ENCODE measurements at places on chromosomes 4 and X. TPM values are rescaled to one million over a fixed set of nuclear protein-coding genes. Genes with fewer than 3 reads are reported as not detected.

DNA sequence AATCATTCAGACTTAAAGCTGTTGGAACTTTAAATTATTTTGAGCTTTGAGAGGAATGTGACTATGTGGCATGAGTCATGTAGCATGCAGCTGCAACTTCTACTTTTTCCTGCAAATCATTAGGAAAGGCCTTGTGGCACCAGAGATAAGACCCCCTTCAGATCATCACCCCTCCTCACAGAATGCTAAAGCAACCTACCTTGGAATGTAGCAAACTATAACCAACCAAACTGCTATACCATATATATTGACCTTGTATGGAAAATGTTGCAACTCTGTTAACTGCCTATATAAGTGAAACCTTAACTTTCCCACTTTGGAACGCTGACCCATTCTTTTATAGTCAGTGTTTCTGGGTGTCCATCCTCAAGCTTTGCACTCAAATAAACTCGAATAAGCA lies 32.0 kb downstream of the ATXN3L start:
- H3K4me1 ChIP-seq = no peaks in the 10 kb centered on the region
- H3K4me3 ChIP-seq = no peak overlapping the region
- no peaks in the 10 kb centered on the region for H3K36me3 ChIP-seq
- DNase-seq = no peak

The SRPX gene
- total RNA-seq = 59.0 TPM

DNA sequence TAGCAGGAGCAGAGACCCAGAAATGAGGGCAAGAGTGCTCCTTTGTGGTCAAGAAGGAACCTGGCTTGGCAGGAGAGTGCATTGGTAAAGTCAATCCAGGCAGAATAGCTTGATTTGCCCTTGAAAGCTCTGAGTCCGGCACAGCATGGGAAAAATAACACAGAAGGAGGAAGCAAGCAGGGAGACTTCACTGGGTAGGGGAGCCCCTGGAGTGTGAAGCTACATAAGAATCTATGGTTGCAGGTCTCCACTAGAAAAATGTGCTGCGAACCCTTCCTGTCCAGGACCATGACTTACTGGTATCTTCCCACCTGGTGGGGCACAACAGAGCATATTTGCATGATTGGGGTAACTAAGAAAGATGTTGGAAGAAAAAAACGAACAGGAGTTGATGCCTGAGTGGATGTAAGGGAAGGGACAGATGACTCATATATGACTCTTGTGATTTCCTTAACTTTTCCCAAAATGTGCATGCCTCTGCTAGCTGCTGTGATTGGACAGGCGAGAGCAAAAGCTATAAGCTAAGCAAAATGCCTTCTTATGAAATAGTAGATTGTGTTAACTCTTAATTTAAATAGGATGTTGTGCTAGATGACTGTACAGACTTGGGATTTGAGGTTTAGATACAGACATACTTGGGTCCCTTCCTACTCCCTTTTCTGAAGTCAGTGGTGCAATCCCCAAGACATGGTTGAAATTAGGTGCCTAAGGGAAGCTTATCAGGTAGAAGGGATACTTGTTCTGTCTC lies 3.3 kb downstream of the IL13RA1 start:
- no peak for DNase-seq
- no peaks in the 10 kb centered on the region for H3K36me3 ChIP-seq
- no peak overlapping the region for H3K4me3 ChIP-seq
- no peaks in the 10 kb centered on the region for H3K27me3 ChIP-seq
- peak overlapping the region; percentile 24 for H3K27ac ChIP-seq
- peaks cover 20% of the 10 kb centered on the region for H3K4me1 ChIP-seq

The ADAM29 gene
- total RNA-seq = not detected

The HSFX2 gene
- not detected for total RNA-seq

GRCh38 chr4:64682946-64683345 lies 273.7 kb upstream of the TECRL start:
- no peak for DNase-seq
- H3K36me3 ChIP-seq = no peaks in the 10 kb centered on the region
- no peak overlapping the region for H3K4me3 ChIP-seq
- H3K27ac ChIP-seq = no peak overlapping the region

The MID1 gene
- total RNA-seq = 24.9 TPM

The XAGE1A gene
- not detected for total RNA-seq

- no peaks in the 10 kb centered on the region for H3K27me3 ChIP-seq
- no peaks in the 10 kb centered on the region for H3K36me3 ChIP-seq
- no peak overlapping the region for H3K27ac ChIP-seq
- H3K4me1 ChIP-seq = peaks cover 10% of the 10 kb centered on the region
Measured at GRCh38 chr4:54542540-54543041, 115.2 kb upstream of the KIT start.

- H3K4me3 ChIP-seq = no peak overlapping the region
- H3K4me1 ChIP-seq = no peaks in the 10 kb centered on the region
- H3K27ac ChIP-seq = no peak overlapping the region
- DNase-seq = no peak
- no peaks in the 10 kb centered on the region for H3K36me3 ChIP-seq
- H3K27me3 ChIP-seq = peaks cover 7% of the 10 kb centered on the region
Measured at GRCh38 chr4:8682725-8683124, 90.2 kb downstream of the CPZ start.

The RHOXF2B gene
- not detected for total RNA-seq

DNA sequence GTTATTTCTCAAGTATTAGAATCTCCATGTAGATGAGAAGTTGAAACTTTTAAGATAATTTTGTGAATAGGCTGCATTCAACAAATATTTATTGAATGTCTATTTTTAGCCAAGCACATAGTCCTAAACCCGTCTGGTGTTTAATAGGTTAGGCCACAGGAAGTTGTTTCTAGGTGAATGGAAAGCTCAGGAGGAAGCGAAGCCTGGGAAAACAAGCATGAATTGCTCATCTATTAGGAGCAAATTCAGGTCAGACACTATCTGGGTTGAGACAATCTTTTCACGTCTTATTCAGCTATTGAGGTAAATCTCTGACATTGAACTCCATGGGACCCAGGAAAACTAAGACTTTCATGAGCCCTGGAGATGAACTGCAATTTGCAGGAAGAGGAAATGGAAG lies 43.1 kb upstream of the FREM3 start:
- H3K4me3 ChIP-seq = no peak overlapping the region
- H3K36me3 ChIP-seq = no peaks in the 10 kb centered on the region
- no peak overlapping the region for H3K27ac ChIP-seq
- no peak for DNase-seq
- H3K4me1 ChIP-seq = no peaks in the 10 kb centered on the region

The SSX1 gene
- total RNA-seq = not detected

The KCTD8 gene
- total RNA-seq = not detected

DNA sequence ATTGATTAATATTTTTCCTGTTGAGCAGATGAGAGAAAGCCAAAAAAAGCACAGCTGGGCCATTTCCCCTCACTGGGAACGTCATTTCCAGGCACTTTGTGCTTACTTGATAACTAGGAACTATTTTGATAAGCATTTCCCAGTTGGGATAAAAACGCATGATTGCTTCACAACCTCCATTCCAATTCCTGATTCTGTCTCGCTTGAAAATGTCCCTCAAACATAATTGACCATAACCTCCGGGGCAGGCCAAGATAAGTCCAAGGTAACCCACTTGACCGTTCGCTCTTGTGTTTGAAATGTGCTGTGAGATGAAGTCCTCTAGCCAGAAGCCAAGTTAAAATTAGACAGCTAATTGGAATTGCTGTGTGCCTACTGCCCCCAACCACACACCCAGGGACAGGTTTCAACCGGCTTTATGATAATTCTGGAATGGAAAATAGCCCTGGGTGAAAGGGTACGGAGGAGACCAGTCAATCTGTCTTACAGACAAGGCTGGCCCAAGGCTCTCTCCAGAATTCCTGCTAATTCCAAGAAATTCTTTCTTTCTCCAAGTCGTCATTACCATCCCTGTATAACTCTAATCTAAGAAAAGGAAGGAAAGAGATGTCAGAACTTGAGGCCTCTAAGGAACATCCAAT lies 137.1 kb downstream of the MID1 start:
- H3K27ac ChIP-seq = peak overlapping the region; percentile 68
- no peaks in the 10 kb centered on the region for H3K36me3 ChIP-seq
- H3K27me3 ChIP-seq = no peaks in the 10 kb centered on the region
- peaks cover 6% of the 10 kb centered on the region for H3K4me1 ChIP-seq
- no peak for DNase-seq
- no peak overlapping the region for H3K4me3 ChIP-seq

- H3K4me3 ChIP-seq = no peak overlapping the region
- H3K4me1 ChIP-seq = peaks cover 55% of the 10 kb centered on the region
- peak overlapping the region; percentile 83 for H3K27ac ChIP-seq
Measured at GRCh38 chr4:139975830-139976272, 178.1 kb downstream of the MAML3 start.

DNA sequence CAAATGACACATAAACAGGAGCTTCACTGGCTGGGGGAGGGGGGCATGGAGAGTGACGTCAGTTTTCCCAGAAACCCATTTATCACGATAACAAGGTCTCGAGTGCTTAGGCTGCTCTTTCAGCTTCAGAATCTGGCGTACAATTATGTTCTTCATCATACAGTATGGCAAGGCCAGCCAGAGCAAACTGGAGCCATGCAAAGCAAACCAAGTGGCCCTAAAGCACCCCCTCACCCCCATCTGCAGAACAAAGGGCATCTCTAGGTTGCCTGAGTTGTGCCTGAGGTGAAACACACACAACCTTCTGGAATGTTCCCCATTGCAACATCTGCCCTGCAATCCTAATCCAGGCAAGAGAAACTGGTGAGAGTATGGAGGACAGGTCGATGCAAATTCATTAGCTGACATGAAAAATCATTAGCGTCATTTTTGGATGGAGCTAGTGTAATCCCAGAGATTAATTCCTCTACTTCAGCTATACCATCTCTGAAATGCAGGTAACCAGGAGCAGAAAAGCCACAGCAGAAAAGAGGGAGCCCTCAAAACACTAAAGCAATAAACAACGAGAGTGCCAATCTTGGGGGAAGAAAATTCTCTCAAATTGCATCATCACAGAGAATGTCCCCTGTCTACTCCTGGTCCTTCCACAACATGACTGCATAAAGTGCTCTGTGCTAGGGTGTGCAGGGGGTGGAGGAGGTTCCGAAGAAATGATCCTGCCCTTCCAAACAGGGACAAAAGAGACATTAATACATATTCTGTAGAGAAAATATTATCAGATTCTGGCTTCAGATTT lies 1.8 kb downstream of the SEPTIN6 start:
- H3K4me1 ChIP-seq = no peaks in the 10 kb centered on the region
- no peak overlapping the region for H3K27ac ChIP-seq
- peak overlapping the region; percentile 72 for H3K4me3 ChIP-seq
- H3K36me3 ChIP-seq = no peaks in the 10 kb centered on the region

The PNMA3 gene
- 0.41 TPM for total RNA-seq

- H3K27ac ChIP-seq = peak overlapping the region; percentile 24
- peaks cover 8% of the 10 kb centered on the region for H3K4me1 ChIP-seq
- H3K4me3 ChIP-seq = no peak overlapping the region
- no peaks in the 10 kb centered on the region for H3K27me3 ChIP-seq
- no peak for DNase-seq
- no peaks in the 10 kb centered on the region for H3K36me3 ChIP-seq
Measured at GRCh38 chrX:12961196-12961718, 13.7 kb upstream of the TMSB4X start.

DNA sequence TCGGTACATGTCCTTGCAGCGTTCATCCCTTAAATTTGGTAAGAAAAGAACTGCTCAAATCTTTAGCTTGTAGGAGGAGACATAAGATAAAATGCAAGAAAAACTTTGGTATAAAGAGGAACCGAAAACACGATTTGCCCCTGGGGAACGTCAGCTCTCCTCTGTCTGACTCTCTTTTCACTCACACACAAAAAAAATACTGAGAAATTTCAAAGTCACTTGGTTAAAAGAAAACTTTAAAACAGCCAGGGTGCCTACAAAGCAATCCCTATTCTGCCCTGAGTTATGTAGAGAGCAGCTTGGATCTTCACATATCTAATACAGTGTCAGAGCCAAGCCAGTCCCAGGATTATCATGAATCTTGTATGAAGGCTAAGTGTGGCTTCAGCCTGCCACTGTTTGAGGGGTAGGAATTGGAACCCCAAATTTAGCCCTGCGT lies 248.5 kb upstream of the CXXC4 start:
- no peaks in the 10 kb centered on the region for H3K4me1 ChIP-seq
- H3K36me3 ChIP-seq = no peaks in the 10 kb centered on the region
- DNase-seq = no peak
- no peak overlapping the region for H3K4me3 ChIP-seq
- no peaks in the 10 kb centered on the region for H3K27me3 ChIP-seq

DNA sequence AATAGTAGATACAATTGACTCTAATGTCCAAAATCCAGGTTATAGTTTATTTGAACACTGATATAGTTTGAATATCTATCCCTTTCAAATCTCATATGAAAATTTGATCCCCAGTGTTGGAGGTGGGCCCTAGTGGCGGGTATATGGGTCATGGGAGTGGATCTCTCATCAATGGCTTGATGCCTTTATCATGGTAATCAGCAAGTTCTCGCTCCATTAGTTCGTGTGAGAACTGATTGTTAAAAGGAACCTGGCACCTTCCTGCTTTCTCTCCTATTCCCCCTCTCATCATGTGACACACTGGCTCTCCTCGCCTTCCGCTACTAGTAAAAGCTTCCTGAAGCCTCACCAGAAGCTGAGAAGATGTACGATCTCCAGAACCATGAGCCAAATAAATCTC lies 70.1 kb downstream of the UNC5C start:
- H3K27me3 ChIP-seq = no peaks in the 10 kb centered on the region
- no peaks in the 10 kb centered on the region for H3K36me3 ChIP-seq
- no peaks in the 10 kb centered on the region for H3K4me1 ChIP-seq
- H3K27ac ChIP-seq = no peak overlapping the region
- DNase-seq = no peak
- H3K4me3 ChIP-seq = no peak overlapping the region

GRCh38 chrX:110983024-110983423 lies 113.0 kb upstream of the PAK3 start:
- no peak overlapping the region for H3K4me3 ChIP-seq
- no peak overlapping the region for H3K27ac ChIP-seq
- no peaks in the 10 kb centered on the region for H3K36me3 ChIP-seq

DNA sequence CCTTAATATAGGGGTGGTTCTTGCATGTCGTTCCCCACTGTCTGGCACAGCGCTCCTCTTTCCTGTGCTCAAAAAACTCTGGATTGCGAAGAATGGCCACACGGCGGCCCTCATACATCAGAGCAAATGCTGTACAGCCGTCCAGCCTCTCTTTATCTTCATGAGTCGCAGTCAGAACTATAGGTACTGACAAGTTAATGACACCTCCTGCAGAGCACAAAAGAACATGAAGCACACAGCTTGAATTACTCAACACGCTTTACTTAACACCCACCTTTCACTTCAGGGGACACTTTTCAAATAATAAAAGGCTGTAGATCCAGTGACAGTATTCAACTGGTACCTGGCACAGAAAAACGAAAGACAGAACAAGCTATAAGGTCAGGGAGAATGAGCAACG lies 65.3 kb downstream of the PAPSS1 start:
- no peak overlapping the region for H3K4me3 ChIP-seq
- no peaks in the 10 kb centered on the region for H3K27me3 ChIP-seq
- no peak for DNase-seq
- no peak overlapping the region for H3K27ac ChIP-seq
- peaks cover 3% of the 10 kb centered on the region for H3K4me1 ChIP-seq

- DNase-seq = no peak
- H3K4me3 ChIP-seq = no peak overlapping the region
- no peaks in the 10 kb centered on the region for H3K27me3 ChIP-seq
- no peaks in the 10 kb centered on the region for H3K4me1 ChIP-seq
Measured at GRCh38 chrX:4787971-4788370, 1074.5 kb upstream of the PRKX start.

GRCh38 chrX:42399632-42400024 lies 378.3 kb downstream of the PPP1R2C start:
- H3K27ac ChIP-seq = no peak overlapping the region
- H3K4me3 ChIP-seq = no peak overlapping the region
- no peaks in the 10 kb centered on the region for H3K27me3 ChIP-seq
- DNase-seq = no peak
- H3K4me1 ChIP-seq = no peaks in the 10 kb centered on the region

- H3K4me1 ChIP-seq = no peaks in the 10 kb centered on the region
- no peak overlapping the region for H3K27ac ChIP-seq
- no peak for DNase-seq
Measured at GRCh38 chrX:119604766-119605463, 1.3 kb downstream of the NKRF start.

All from lower lobe of right lung (tissue), 2 donors.